Stimulated activated CD8-positive, alpha-beta memory T cell treated with anti-CD3 and anti-CD28 coated beads, Interleukin-4, amount 100 ng/mL, for 48 hours (primary cell): ENCODE measurements at places on chromosomes 2 and 18.

DNA sequence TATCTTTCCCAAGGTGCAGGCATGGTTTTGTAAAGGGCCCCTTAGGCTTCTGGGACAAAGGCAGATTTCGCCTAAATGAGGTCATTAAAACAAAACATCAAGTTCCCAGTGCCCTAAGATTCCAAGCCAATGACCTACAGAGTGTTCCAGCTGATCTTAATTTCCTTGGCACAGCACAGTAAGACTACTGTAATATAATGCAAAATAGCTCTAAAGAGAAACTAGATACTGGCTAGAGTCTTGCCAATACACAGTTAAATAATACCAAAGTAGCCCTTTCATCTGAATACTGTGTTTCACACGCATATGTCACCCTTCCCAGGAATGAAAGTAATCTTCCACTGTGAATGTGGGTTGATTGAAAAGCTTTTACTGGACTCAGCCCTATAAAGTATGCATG is 14.7 kb downstream of the GRB14 start:
- no peak for DNase-seq

DNA sequence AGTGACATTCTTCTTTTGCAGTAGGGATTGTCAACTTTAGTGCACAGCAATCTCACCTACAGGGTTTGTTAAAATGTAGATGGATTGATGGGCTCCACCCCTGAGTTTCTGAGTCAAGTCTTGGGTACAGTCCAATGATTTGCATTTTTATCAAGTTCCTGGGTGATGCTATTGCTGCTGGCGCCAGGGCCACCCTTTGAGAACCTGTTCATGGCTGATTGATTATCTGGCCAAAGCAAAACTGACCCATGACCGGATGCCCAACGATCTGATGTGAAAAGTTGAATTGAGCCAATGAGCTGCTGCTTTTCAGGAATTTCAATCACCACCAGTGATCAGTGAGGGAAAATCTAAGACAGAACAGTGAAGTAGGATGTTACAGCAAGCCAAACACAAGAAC is 675.3 kb downstream of the TMEM182 start:
- no peak for DNase-seq

GRCh38 chr2:85062565-85062964 is 70.6 kb upstream of the TCF7L1 start:
- DNase-seq = no peak

GRCh38 chr2:68341583-68341982 is 21.8 kb upstream of the CNRIP1 start:
- no peak for DNase-seq

DNA sequence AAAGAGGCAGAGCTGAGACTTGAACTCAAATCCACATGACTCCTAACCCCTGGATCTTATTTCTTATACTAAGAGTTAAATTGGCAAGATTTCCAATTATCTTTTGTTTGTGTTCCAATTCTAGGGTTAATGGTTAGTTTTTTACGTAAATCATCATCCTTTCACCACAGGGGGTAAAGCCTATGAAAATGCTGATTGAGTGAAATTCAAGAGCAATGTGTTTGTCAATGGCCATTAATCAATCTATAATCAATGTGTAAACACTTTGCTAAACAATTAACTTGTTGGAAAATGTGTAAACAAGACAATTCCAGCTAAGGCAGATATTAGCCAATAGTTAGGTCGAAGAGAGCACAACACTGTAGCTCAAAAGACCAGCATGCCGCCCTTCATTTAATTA is 376.5 kb upstream of the ACVR2A start:
- no peak for DNase-seq

GRCh38 chr18:52200406-52200805 is 139.6 kb upstream of the DCC start:
- no peak for DNase-seq

GRCh38 chr2:119407430-119408220 is 24.0 kb upstream of the TMEM37 start:
- peak; percentile 40 for DNase-seq

DNA sequence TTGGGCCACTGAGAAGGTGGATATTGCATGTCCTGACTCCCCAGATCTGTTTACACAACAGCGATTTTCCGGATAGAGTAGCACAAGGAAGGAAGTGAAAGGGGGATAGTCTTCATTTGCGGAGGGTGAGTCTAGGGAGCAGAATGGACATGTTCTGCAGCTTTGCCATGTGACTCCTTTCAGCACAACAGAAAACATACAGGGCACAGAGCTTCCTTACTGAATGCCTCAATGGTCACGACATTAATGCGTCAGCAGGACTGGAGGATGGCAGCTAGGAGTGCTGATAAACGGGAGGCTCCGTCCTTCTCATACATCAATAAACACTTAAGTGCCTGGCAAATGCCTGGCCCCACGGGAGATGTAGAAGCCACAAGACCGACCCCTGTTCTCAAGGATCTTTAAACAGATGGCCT is 163.0 kb downstream of the FAM210A start:
- no peak for DNase-seq

DNA sequence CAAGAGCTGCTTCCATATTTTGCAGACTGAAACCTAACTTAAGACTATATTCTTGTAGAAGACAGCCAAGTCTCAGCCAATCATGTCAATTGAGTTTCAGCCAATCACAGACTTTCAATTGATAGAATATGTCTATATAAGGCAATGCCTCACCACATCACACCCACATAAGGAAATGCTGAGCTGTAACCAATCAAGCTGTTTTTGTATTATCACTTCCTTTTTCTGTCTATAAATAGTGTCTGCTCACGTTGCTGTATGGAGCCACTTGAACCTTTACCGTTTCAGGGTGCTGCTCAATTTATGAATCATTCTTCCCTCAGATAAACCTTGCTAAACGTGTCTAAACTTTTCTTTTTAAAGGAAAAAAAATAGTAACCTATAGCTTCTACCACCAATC is 1554.4 kb upstream of the LRRTM1 start:
- DNase-seq = no peak

DNA sequence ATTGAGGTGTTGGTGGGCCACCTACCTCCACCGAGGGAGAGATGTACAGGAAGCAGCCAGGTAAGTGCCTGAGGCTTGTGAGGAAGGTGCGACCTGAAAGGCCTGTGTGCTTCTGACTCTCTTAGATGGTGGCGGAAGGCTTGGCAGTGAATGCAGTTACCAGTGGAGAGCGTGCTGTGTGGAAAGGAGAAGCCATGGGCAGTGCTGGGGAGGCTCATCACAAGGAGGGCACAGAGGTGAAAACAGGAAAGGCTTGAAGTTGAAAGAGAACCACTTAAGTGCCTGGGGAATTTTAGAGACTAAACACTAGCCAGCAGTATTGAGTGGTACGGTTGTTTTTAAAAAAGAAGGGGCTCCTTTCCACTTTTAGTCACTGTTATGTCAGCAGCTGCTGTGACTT is 130.9 kb downstream of the ZNF407 start:
- no peak for DNase-seq

DNA sequence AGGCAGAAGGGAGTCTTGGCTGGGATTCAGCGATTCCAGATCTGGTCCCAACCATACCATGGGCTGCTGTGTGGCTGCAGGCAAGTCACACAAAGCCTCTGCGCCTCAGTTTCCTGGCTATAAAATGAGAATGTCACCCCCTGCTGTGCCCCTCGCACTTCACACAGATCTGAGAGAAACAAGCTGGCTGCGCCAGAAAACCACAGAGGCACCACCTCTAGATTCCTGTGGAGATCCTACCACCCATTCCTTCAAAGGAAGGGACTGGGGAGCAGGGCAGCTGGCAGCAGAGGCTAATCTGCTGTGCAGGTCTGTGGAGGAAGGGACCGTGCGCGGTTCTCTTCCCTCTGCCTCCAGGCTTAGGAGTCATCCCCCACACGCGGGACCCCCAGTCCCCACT is 19.8 kb downstream of the NEURL3 start:
- DNase-seq = no peak

DNA sequence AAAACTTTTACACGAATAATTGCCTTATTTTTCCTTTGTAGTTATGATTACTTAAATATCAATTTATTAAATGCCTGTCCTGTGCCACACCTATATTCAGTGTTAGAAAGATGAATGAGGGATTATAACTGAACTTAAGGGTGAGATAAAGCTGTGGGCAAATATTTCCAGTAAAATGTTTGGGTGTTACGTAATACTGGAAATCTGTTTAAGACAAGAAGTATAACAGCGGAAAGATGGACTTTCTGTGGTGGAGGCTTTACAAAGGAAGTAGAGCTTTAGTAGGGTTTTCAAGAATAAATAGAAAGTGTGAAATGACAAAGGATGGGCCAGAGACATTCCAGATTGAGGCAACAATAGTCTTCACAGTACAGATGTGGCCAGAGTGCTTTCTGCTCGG is 927.0 kb downstream of the DPP10 start:
- no peak for DNase-seq

- peak; percentile 10 for DNase-seq
These were observed 29.1 kb downstream of the RTP5 start for GRCh38 chr2:241898463-241899270.

- DNase-seq = no peak
These were observed 262.2 kb upstream of the KLHL29 start for GRCh38 chr2:23122681-23123215.

DNA sequence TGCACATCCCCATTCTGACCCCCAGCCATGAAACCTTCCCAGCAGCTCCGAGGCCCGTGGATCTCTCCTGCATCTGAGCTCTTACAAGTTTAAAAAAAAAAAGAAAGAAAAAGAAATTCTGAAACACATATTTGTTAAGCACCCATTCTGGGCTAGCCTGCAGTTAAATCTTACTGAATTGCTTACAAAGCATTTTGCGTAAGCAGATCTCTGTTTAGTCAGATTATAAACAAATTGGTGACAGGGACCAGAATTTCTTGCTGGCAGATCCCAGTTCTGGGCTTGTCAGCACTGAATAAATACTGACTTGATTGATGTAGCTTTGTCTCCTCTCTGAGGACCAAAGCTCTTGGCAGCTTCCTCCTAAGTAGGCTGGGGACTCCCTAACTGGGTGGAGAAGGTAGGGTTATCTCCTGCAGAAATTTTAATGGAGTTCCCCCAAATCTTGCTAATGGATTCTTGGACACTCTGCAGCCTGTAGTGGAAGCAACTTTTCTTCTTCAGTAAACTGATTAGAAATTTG is 160.9 kb downstream of the MIB1 start:
- DNase-seq = no peak

DNA sequence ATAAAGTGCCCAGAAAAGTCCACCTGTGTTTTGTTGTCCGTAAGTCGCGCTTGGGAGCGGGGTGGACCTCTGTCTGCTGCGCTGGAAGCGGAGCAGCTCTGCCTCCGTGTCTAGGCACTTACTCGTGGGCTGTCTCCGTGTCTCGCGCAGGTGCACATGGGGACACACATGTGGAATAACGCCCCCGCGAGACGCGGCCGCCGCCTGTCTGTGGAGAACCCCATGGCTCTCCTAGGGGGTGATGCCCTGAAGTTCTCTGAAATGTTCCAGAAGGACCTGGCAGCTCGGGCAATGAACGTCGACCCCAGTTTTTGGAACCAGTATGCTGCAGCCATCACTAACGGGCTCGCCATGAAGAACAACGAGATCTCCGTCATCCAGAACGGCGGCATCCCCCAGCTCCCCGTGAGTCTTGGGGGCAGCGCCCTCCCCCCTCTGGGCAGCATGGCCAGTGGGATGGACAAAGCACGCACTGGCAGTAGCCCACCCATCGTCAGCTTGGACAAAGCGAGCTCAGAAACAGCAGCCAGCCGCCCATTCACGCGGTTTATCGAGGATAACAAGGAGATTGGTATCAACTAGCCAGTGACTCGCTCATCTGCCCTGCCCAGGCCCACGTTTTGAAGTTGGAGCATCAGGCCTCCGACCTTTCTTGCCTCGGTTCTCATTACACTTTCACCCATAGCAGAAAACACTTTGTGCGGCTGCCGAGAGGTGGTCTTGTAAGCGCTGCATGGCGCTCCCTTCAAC is 17.3 kb downstream of the SALL3 start:
- DNase-seq = no peak

- no peak for DNase-seq
These were observed 117.0 kb upstream of the SMIM21 start for GRCh38 chr18:75544496-75544895.

GRCh38 chr2:241194811-241195210 is 6.3 kb downstream of the ANO7 start:
- no peak for DNase-seq

DNA sequence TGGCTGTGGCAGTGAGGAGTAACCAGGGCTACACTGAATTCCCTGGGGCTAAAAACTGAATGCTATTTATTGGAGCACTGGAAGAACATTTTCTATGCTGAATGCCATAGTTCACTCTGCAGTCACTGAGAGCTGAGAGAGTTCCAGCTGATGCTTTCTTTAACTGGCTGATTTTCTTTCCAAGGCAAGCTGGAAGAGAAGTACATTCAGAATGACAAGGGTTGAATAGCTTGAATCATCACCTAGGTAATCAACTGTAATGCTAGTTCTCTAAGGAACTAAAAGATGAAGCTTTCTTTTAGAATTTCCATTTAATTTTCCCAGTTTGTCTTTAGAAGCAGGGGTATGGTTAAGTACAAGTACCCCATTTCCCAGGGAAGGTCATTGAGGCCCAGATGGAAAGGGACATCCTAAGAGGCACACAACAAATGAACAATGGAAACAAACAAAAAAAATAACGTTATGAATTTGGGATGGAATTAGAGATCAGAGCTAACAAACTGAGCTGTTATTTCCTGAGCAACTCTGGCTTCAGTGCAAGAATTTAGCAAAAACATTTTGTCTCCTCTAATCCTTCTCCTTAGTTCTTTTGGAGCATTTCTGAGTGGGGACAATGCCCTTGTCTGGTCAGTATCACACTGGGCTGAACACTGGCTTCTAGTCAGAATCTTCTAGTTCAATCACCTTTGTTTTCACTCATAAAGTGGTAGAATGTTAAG is 132.8 kb upstream of the REG3A start:
- DNase-seq = no peak

- DNase-seq = peak; percentile 19
These were observed 18.0 kb upstream of the LBH start for GRCh38 chr2:30213326-30213725.

GRCh38 chr2:118430510-118431164 is 342.4 kb downstream of the INSIG2 start:
- DNase-seq = no peak

DNA sequence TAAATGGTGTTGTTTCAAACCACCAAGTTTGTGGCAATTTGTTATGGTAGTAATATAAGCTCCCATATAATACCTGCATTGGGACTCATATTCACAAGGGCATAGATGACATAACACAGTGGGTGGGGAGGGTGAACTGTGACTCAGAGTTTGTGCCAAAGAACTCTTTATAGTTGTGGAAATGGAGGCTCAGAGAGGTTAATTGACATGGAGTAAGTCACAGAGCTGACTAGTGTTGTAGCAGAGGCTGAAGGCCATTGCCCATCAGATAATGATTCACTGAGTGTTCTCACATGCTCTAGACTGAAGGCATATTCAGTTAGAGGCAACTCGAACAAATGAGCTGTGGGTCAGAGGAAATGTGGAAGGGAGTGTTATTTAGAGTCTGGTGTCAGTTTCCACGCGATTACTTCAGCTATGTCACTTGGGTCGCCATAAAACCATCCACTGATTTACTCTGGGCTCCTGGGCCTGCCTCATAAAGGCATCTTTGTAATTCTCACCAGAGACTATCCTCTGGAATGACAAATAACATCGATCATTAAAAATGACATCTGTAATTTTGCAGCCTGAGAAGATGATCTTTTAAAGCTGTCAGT is 264.7 kb downstream of the CCDC85A start:
- no peak for DNase-seq
